Thoracic aorta (tissue), 2 donors: ENCODE measurements at places on chromosomes 6 and 20.

- DNase-seq = peak; percentile 28
These were observed 129.2 kb downstream of the HFE start for GRCh38 chr6:26216359-26216885.

DNA sequence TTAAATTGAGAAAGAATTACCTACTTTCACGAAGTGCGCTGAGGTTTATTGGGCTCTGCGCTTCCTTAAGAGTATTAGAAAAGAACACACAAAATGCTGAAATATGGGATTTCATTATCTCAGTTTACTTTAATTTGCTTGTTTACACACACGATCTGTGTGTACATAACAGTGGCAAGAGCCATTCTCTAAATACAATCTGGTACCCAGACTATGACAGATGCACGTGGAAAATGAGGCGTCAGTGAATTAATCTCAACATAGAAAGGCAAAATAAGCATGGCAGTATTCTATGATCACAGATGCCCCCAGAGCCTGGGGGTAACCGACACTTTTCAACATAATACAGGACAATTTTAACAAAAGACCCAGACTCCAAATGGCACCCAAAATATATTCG is 8.3 kb downstream of the FITM2 start:
- DNase-seq = no peak

DNA sequence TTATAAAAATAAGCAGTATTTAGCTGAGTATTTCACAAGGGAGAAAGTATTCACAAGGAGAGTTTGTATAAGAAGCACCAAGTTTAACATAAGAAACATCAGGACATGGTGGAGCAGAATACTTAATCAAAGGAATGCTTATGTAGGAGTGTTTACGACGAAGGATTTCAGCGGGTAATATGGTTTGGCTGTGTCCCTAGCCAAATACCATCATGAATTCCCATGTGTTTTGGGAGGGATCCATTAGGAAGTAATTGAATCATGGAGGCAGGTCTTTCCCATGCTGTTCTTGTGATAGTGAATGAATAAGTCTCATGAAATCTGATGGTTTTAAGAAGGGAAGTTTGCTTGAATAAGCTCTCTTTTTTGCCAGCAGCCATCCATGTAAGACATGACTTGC is 1099.1 kb upstream of the ADGRB3 start:
- DNase-seq = no peak

DNA sequence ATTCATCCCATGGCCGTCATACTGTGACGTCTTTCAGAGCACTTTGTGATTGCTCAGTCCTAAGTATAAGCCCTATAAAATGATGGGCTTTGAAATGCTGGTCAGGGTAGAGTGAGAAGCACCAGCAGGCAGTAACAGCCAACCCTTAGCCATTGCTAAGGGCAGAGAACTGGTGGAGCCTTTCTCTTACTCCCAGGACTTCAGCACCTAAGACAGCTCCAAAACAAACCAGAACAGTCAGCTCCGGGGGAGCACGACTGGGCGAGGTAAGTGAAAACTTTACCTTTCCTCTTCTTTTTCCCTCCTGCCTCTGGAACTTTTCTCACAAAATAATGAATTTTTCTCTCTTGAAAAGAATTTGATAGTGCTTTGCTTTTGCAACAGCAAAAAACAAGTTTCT is at the start of gene VIP:
TSS of gene VIP (plus strand) at position 104 of the 400 bp plus-strand sequence. CDS start 1,381 bp downstream, outside the sequence.
- DNase-seq = no peak

DNA sequence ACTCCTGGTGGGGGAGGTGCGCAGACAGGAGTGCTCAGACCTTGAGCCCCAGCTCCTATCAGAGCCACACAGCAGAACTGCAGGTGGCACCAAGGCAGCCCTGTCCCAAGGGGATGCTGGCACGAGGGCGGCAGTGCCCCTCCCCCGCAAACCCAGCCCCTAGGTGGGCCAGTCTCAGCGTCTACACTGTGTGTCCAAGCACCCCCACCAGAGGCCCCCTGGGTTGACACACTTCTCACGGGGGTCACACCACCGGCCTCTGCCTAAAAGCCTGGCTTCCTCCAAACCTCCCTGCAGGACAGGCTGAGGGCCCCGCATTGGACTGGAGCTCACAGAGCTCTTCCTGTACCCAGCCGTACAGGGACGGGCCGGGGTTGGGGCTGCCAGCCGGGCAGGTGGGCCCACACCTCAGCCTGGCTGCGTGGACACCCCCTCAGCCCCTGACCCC is 8.1 kb downstream of the SLC2A4RG start:
- DNase-seq = no peak
